ENCODE measurements at places on chromosomes 16 and 17.

- DNase-seq = no peak
These were observed 77.1 kb downstream of the ELAC2 start for GRCh38 chr17:12940699-12941098.

GRCh38 chr17:74334393-74335039 is 8.5 kb downstream of the KIF19 start:
- no peak for DNase-seq

DNA sequence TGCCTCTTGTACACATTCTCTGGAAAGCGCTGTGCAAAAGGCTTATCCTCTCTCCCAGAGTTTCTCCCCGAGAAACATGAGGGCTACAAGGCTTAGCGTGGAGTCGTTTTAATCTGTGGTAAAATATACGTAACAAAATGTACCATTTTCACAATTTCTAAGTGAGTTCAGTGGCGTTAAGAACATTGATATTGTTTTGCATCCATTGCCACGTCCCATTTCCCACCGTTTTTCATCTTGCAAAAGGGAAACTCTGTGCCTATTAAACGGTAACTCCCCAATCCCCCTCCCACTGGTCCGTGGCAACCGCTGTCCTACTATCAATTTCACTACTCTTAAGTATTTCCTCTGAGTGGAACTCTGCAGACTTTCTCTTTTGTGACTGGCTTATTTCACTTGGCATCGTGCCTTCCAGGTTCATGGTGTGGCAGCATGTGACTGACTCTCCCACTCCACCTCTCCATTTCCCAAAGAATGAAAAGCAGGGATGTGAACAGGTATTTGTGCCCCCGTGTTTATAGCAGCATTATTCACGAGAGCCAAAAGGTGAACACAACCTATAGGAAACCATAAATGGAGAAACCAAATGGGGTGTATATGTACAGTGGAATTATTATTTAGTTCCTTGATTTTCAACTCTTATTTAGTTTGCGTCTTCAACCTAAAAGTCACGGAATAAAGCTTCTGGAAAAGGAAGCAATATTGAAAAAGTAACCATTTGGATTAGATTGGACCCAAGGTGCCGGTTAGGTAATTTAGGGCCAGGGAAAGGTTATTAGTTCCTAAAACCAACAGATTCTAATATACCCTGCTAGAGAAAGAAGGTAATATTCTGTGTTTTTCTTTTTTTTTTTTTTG is 1.1 kb upstream of the USP32 start:
- DNase-seq = peak; percentile 22

GRCh38 chr16:3589441-3589921 is 12.3 kb upstream of the NLRC3 start:
- DNase-seq = no peak

GRCh38 chr17:79623786-79624717 is 13.2 kb upstream of the RBFOX3 start:
- no peak for DNase-seq

DNA sequence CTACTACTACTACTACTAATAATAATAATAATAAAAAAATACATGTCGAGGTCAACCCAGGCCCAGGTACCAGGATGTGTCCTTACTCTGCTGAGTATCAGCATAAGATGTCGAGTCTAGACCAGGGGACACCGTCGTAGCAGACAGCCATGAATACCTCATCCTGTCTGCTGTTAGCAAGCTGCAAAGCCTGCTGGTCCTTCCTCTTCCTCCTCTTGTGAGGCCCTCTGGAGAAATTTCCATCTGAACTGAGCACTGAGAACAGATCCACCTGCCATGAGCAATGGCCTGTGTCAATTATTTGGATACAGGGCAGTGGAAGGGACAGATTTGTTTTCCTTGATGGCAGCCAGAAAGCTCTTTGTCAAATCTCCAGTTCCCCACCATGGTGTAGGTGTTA is 168.5 kb downstream of the XYLT1 start:
- DNase-seq = no peak

DNA sequence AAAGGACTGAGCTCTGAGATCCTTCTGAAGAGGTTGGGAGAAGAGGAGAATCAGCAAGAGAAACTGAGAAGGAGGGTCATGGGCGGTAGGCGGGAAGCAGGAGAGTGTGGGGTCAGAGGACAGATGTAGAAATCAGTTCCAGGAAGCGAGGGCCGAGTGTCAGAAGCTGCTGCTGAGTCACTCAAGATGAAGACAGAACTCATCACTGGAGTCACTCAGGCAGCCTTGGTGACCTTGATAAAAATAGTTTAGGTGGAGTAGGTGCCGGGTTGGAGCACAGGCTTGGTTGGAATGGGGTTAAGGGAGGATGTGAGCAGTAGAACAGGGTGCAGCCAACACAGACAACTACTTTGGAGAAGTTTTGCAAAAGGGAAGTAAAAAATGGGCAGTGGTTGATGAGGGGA is 6.1 kb upstream of the ITGAM start:
- DNase-seq = no peak

- no peak for DNase-seq
These were observed 117.4 kb downstream of the MYO1D start for GRCh38 chr17:32759476-32759875.

GRCh38 chr16:53753431-53753830 is 49.5 kb downstream of the FTO start:
- no peak for DNase-seq

DNA sequence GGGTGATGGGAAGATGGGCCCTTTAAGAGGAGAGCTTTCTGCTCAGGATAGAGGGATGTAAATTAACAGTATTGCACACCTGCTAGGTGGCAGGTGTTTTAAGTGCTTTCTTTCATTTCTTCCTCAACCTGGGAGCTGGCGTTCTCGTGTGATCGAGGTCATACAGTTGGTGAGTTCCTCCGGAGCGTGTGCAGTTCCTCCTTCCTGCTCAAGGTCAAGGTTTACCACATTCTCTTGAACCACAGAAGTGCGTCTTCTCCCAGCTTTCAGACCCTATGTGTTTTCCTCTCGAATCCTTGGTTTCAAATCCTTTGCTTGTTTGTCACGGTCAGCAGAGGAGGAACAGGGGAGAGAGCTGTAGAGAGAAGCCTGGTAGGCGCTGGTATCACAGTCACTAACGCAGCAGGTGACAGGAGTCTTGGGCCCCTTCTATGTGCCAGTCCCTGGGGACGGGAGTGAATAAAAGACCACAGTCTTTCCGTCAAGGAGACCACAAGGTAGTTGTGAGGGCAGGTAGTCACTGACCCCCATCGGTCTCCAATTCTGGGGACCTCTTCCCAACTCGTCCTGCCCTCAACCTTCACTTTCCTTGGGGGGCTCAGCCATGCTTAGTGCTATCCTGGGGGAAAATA is 791 bp downstream of the DNAI2 start:
- no peak for DNase-seq

DNA sequence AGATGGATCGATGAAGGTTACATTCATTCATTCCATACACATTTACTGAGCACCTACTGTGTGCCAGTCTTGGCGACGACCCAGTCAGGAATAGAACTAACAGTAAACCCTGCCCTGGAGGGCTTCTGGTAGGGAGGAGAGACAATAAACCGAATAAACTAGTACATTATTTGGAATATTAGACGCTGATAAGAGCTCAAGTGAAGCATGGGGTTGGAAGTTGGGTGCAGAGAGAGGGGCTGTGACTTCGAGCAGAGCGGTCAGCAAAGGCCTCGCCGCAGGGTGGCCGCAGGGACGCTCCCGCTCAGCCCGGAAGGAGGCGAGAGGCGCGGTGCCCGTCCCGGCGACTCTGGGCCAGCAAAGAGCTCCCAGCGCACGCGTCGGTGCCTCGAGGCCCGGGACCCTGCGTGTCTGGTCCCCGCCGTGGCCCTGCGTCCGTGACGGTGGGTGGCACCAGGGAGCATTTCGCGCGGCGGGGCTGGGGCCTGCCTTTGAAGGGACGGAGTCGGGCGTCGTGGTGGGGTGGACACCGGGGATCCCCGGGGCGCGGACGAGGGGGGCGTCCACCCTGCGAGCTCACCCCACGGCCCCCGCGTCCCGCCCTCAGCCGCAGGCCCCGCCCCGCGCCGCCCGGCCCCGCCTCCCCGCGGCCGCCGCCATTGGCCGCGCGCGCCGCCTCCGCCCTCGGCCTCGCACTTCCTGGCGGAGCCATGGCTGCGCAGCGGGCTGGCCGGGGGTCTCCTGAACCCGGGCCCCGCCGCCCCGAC is at the start of gene KLHL36:
KLHL36 (plus strand) TSS at position 684 of the 767 bp plus-strand sequence. CDS start 2,357 bp downstream, outside the sequence.
- peak; percentile 72 for DNase-seq

DNA sequence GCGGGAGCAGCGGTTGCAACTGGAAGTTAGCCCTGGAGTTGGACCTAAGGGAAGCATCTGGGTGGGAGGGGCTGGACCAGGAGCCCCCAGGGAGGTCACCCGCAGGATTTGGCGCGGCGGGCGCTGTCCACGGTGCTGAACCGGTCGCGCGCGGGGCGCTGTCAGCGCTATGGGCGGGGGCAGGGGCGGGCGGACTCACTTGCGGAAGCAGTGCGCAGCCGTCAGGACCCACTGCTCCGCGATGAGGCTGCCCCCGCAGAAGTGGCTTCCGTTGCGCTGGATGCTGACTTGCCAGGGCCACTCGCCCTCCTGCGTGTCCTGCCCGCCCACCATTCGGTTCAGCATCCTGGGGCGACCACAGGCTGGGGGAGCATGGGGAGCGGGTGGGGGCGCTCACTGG is 4.5 kb downstream of the PRSS27 start:
- DNase-seq = peak; percentile 76

- no peak for DNase-seq
These were observed 312.2 kb upstream of the MAF start for GRCh38 chr16:79912592-79913310.

DNA sequence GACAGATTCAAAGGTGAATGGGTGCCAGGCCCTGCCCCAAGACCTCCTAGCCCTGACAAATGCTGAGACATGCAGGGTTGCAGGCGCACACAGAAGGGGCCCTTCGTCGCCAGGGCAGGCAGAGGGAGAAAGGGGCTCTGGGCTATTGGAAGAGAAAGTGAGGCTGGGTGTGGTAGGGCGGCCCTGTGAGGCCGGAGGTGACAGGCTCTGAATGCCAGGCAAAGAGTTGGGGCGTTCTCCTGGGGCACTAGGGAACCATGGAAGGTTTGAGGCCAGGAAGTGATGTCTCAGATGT is 26.4 kb upstream of the NXPH3 start:
- no peak for DNase-seq

DNA sequence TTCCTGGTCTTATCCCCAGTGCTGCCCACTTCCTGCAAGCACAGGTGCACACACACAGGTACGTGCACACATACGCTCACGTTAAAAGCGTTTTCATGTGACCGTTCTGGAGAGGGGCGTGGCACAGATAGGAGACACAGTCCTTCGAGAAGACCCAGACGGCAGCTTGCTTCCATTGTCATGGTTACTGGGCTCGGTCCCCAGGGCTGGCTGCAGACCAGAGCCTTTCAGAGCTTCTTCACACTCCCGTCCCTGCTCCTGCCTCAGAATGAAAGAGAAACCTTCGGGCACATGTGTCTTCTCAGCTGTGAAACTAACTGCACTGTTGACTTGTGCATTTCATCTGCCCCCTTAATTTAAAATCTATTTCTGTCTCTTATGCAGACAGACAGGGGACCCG is 154.2 kb downstream of the PITPNC1 start:
- DNase-seq = no peak

DNA sequence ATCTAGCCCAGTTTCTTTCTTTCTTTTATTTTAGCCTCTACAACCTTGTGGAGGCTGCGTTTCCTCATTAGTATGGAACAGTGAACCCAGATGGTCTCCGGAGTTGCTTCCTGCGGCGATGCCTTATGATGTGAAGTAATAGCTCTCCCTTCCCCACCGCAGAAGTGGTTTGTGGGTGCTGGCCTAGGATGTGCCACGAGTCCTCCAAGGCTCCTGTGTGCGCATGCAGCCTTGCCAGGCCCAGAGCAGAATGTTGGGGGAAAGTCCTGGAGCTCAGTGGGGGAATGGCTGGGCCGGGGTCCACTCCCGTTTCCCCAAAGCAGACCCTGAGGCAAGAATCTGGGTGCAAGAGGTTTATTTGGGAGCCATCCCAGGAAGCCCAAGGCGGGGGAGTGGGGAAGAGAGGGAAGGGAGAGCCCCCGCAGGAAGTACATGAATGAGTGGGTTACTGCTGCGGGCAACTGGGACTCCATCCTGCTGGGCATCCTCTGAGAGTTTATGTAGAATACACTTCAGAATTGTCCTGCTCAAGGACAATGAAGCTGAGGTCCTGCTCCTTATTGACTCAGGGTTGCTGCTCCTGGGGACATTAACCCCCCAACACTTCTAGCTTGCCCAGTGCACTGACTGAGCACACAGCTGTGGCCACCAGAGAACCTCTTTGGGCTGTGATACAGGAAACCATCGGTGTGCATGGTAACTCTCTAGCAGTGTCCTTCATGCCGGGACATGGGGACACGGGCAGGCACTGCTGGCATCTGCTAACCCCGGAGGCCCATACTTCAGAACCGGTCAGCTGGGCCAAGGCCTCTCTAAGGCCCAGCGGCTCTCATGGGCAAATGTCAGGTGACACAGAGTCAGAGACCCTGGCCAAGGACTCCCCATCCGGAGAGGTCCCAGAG is 3.7 kb upstream of the HCRT start:
- DNase-seq = no peak

- peak; percentile 78 for DNase-seq
These were observed 7.2 kb downstream of the SUPT4H1 start for GRCh38 chr17:58344791-58345157.

DNA sequence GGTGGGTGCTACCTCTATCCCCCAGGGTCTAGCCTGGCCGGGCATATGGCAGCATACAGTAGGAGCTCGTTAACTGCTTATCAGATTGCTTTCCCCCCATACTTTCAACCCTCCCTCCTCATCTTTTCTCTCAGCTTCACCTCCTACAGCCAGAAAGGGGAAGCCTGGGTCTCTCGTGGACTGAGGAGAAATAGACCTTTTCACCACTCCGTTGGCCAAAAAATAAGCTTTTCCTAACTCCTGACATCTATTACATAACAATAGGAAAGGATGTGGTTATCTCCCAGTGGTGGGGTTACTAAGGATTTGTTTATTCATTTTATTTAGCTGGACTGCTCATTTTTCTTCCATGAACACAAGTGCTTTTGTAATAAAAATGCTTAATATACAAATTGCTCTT is 9.0 kb upstream of the CXCL16 start:
- DNase-seq = no peak

- no peak for DNase-seq
These were observed 6.8 kb downstream of the MGRN1 start for GRCh38 chr16:4631444-4631843.

GRCh38 chr17:6170349-6170748 is 100.2 kb downstream of the WSCD1 start:
- DNase-seq = no peak

- DNase-seq = no peak
These were observed 4.7 kb upstream of the MRPS34 start for GRCh38 chr16:1777375-1778199.

DNA sequence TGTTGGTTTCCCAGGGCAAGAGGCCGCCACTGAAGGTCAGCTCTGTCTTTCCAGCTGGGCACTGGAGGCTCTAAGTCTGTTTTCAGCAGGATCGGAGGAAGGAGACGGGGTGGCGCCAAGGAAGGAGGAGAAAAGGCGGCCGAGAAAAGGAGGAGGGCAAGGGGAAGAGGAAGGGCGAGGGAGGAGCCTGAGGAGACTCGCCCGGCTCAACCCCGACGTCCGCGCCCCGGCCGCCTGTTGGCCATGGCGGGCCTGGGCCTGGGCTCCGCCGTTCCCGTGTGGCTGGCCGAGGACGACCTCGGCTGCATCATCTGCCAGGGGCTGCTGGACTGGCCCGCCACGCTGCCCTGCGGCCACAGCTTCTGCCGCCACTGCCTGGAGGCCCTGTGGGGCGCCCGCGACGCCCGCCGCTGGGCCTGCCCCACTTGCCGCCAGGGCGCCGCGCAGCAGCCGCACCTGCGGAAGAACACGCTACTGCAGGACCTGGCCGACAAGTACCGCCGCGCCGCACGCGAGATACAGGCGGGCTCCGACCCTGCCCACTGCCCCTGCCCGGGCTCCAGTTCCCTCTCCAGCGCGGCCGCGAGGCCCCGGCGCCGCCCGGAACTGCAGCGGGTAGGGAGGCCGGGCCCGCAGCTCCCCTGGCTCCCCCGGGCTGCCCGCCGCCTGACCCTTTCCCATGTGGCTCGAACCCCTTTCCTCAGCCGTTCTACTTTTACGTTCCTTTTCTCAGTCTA is at the start of gene RNF135:
RNF135 (plus strand) TSS at position 209 of the 737 bp plus-strand sequence; CDS start at position 244, 35 bp downstream.
- peak; percentile 43 for DNase-seq
